ENCODE measurements at places on chromosomes 1 and 21.
A peak's percentile ranks its signal among the peaks of the same experiment; 100 is the strongest.

DNA sequence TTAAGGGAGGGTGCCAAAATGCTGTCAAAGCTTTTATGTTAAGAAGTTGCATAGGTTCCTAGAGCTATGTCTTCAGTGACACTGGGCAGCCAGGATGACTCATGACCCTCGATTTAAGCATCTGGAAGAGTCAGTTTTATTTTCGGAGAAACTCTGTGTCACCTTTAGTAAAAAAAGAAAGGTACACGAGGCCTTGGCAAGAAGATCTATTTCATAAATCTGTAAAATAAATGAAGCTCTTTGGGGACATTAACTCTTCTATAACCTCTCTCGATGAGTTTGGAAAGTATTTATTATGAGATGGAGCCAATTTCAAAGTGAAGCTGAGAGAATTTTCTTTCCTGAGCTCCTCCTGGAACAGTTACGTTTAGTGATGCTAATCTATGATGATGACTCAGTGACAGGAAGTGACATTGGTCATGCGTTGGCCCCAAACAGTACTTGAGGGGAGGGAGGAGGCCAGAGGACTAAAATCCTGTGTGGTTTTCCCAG is 156.5 kb downstream of the HLX start:
- no peak for DNase-seq

- no peak for DNase-seq
These were observed 646.6 kb upstream of the PTBP2 start for GRCh38 chr1:96074876-96075577.

DNA sequence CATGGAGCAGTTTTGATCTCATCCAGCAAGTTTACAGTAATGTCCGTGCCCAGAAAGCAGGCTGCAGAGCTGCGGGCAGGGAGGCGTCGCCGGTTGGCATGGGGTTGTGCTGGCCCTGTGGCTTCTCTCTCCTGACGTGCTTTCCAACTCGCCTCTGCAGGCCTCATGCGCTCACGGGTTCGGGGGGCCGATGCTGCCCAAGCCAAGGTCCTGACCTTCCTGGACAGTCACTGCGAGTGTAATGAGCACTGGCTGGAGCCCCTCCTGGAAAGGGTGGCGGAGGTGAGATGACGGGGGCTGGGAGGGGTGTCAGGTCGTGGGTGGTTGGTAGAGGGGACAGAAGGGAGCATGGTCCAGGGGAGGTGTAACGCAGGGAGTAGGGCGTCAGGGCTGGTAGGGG is 176.1 kb downstream of the GALNT2 start:
- DNase-seq = no peak

DNA sequence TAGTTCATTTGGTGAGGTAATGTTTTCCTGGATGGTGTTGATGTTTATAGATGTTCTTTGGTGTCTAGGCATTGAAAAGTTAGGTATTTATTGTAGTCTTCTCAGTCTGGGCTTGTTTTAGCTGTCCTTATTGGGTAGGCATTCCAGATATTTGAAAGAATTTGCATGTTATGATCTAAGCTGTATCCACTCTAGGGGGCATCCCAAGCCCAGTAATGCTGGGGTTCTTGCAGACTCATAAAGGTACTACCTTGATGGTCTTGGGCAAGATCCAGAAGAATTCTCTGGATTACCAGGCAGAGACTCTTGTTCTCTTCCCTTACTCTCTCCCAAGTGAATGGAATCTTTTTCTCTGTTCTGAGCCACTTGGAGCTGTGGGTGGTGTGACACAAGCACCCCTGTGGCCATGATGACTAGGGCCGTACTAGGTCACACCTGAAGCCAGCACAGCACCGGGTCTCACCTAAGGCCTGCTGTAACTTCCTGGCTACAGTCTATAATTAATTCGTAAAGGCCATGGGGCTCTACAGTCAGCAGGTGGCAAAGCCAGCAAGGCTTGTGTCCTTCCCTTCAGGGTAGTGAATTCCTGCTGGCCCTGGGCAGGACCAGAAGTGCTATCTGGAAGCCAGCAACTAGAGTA is 74.8 kb upstream of the PDE4B start:
- DNase-seq = no peak

- peak; percentile 0 for DNase-seq
These were observed 1729.9 kb downstream of the NCAM2 start for GRCh38 chr21:22728091-22728490.

DNA sequence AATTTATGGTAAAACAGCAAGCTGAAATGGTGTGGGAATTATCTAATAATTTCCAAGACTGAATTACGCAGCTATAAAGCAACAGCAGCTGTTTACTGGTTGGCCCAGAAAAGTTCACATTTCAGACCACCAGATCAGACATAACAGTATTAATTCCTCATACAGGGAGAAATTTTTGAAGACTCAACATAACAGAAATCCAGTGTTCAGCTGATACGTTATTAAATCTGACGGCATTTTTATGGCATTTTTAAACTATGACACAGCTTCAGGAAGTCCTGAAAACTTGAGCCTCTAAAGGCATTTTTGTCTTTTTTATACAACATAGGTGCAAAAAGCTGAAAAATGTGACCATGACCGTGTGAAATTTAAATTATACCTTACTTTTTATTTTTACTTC is 91.2 kb downstream of the APP start:
- DNase-seq = no peak

DNA sequence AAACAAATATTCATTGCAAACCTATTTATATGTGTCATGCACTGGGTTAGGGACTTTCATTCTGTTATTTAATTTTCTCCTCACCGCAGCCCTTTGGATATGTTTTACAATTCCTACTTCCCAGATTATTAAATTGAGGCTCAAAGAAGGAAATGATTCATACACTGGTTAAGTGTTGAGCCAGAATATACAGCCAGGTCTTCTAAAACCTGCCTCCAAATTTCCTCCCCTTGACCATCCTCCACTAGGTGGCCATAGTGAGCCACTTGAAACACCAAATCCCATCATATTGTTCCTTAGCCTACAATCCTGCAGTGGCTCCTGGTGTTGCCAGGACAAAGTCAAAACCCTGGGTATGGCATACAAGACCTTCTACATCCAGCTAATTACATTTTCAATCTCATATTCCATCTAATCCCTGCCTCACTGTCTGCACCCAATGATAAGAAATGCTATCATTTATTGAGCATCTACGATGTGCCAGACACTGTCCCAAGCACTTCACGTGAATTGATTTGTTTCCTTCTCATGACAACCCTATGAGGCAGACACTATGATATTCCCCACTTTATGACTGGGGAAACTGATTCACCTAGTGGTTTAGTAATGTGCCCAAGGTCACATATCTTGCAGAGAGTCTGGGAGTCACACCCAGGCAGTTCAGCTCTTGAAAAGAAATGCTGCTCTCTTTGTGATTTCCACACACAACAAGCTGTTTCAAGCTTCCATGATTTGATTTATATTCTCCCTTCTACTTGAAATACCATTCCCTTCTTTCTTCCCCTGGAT is 23.6 kb upstream of the KIRREL1 start:
- peak; percentile 3 for DNase-seq

DNA sequence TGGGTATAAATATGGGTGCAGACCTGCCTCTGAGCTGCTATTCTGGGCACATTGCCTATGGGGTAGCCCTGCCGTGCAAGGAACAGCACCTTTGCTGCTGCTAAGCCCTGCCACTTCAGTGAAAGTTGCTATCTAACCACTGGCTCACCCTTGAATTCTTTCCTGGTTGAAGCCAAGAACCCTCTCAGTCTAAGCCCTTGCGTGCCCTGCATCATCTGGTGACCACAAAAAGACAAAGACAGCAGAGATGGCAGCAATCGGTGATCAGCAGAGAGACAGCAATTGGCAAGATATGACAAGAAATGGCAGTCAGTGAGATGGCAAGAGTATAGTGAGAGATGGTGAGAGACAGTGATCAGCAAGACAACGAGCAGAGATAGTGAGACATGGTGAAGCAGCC is 418.3 kb downstream of the MATN1 start:
- no peak for DNase-seq

- no peak for DNase-seq
These were observed 675.1 kb upstream of the ADGRL2 start for GRCh38 chr1:81125672-81126071.

DNA sequence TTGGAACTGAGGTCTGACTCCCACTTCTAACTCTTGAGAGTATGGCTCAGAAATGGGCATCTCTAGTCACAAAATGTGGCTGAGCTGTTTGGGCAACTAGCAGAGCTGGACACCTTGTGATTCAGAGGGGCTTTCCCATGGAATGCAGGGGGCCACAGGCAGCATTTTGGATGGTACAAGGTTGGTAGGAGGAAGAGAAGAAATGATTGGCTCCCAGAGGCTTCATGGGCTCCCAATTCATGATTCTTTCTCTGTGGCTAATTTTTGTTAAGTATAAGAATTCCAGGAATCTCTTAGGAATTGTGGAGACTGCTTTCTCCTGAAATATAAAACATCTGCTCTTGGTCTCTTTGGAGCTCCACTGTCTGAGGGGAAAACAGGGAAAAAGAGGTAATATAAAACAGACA is 49.7 kb downstream of the PBX1 start:
- DNase-seq = no peak

DNA sequence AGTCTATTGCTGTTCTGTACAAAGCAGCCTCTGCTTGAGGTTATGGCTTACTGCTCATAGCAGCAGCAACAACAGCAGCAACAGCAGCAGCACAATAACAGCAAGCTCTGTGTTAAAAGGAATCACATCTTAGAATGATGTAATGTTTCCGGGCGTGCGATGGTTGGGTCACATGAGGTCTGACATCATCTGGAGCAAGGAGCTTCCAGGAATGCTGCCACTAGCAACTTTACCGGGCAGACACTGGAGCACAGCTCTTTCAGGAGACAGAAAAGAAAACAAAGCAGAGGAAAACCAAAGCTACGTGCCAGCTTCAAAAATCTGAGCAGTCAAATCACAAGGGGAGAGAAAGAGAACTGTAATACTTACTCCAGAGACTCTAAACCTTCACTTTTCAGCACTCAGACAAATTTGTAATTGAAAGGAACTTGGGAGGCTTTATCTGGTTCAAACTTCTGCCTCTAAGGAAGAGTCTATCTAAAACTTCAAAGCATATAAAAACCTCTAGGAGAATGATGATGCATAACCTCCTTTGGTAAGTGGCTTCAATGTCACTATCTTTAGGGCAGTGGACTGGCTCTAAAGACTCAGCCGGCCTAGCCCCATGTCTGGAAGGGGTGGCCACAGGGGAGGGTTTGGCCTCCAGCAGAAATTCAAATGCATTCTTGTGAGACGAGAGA is 28.3 kb upstream of the RAB3GAP2 start:
- DNase-seq = no peak

- DNase-seq = no peak
These were observed 58.5 kb downstream of the STYXL2 start for GRCh38 chr1:167152192-167152876.

DNA sequence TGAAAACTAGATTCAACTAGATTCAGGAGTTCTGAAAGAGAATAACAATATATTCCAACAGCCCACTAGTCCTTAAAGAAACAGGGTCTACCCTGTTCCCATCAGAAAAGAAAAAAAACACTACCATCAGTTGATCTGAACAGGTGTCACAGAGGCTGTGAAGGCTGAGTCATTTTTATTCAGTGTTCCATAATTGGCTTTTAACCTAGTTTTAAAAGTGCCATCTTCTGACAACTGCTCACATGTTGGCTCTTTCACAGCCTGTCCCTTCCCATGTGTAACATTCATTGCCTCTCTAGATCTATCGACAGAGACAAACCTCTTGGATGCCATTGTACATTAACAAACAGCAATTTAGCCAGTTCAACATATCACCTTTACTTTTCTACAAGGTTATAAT is 243.7 kb downstream of the TBX15 start:
- no peak for DNase-seq

GRCh38 chr1:23896491-23896890 is 16.7 kb downstream of the CNR2 start:
- no peak for DNase-seq

DNA sequence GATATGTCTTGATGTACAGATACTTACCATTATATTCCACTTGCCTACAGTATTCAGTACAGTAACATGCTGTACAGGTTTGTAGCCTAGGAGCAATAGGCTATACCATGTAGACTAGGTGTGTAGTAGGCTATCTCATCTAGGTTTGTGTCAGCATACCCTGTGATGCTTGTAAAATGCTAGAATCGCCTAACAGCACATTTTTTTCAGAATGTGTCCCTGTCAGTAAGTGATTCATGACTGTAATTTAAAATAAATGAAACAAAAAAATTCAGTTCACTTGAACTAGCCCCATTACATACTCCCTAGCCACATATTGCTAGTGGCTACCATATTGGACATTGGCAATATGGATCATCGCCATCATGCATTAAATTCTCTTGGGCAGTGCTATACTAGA is 51.3 kb downstream of the CLIC4 start:
- no peak for DNase-seq

All from NCI-H2081 (cell line).